Esophagus mucosa (tissue), 1 donor: ENCODE measurements at places on chromosomes 7 and 10. TPM values are rescaled to one million over a fixed set of nuclear protein-coding genes. Genes with fewer than 3 reads are reported as not detected.
A peak's percentile ranks its signal among the peaks of the same experiment; 100 is the strongest.

DNA sequence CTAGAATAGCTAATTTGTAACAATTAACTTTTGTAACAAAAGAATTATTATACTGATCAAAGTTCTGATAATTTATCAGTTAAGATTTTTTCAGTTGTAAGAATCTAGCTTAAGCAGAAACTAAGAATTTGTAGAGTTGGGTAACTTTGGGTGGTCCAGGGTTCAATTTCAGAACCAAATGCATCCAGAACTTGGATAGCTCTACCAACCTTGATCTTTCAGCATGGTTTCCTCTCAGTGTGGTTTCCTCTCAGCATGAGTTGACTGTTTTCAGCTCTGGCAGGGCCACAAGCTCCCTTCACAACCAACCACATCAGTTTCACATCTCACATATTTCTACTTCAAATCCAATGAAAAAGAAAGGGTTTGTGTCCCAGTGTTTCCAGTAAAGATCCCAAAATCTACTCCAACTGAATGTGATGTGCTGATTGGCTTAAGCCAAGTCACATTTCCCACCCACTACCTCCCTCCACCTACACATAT is 3.3 kb upstream of the FAS start:
- ATAC-seq: no peak

DNA sequence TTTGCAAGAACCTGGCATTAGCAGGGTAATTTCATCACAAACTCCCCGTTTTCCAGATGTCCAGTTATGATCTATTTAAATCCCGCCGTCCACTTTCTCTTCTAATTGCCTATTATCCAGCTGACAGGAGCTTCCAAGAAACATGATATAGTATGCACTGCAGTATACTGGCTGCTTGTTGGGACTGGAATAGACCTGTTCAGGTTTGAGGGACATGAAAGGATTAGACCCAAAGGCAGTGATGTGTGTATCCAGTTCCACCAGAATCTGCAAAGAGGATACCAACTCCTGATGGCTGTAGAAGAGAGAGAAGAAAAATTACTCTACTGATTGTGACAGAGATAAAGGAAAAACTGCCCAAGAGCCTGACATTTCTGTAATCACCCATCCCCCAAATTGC is 8.9 kb downstream of the MSS51 start:
- peak; percentile 95 for ATAC-seq

DNA sequence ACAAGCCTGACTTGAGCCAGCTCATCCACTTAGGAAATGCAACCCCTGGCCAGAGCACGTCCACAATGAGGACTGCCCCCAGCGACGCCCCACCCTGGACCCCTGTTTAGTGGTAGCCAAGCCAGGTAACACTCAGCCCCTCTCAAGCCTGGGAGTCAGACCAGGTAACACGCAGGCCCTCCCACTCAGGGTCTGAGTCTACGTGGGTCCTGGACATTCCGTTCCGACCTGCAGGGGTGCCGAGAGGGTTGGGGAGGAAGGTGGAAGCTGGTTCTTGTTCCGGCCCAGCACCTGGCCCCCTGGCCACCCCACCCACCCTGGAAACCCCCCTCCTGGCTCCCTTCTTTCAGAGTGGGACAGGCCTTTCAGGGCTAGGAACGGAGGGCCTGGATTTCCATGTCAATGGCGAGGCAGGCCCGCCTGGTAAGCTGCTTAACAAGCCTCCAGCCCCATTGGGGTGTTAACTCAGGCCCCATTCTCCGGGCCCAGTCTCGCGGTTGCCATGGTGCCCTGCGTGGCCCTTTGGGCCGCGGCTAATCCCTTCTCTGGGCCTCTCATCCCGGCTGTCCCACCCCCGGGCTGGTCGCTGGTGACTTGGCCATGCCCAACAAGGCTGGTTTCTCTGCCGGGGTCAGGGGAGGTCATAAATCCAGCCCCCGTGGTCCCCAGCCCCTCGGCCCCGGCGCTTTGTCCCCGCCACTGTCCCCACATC is 19.7 kb upstream of the LFNG start:
- no peak for ATAC-seq

GRCh38 chr7:118473271-118473670 is 248.8 kb downstream of the ANKRD7 start:
- ATAC-seq: no peak

DNA sequence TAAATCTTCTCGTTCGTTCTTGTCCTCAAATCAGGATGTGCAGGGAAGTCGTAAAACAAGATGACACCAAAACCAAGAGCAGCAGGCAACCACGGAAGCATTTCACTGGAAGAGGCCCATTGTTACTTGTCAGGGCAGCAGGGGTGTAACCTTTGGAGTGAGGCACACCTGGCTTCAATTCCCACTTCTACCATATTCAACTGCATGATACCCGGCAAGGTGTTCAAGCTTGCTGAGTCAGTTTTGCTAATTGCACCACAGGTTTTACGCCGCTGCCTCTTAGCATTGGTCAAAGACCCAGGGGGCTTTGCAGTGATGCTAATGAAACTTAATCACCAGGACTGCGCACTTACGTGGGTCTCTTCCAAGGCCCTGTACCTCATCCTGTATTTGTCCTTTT is 50.0 kb upstream of the PTER start:
- no peak for ATAC-seq

DNA sequence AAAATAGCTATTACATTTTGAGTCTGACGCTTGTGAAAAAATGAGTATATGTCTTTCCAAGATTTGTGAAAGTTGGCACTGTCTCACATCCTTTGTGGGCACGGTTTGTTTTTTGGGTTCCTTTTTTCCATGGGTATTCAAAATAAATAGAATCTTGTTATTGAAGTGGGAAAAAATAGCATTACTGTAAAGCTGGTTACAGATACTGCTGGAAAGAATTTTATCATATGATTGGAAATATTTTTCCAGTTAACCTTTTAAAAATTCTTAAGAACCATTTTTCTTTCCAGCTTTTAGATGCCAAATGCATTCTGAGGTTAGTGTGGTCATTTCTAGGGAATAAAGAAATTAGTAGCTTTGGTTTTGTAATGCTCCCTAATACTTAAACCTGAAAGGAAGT is 11.4 kb downstream of the NET1 start:
- ATAC-seq: no peak

- no peak for ATAC-seq
These were observed 20.9 kb downstream of the RAMP3 start for GRCh38 chr7:45178241-45179225.

MMP21 gene
- total RNA-seq: 0.08 TPM

FBXL13 gene
- 0.36 TPM for total RNA-seq

PPP1R3A gene
- not detected for total RNA-seq
